ENCODE measurements at places on chromosomes 7 and 10.
A peak's percentile ranks its signal among the peaks of the same experiment; 100 is the strongest.

DNA sequence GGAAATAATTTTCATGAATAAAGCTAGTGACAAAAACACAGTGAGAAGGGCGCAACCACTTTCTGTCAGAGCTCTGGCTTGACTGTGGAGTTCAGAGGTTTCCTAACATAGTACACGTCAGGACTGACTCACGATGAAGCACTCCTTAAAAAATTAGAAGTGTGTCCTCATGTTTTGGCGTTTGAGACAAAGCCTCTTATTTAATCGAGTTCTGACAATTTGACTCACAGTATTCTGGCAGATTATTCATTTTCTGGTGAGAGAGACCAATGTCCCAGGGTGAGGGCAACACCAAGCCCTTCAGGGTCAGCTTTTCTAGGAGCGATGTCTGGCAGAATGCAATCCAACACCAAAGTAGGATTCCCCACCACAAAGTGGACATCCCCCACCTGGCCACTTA lies 108.7 kb downstream of the DIP2C start:
- DNase-seq: peak; percentile 89

- DNase-seq: no peak
These were observed 26.9 kb downstream of the BMPER start for GRCh38 chr7:33932221-33932620.

GRCh38 chr10:126732868-126733267 lies 62.4 kb upstream of the C10orf90 start:
- DNase-seq: no peak

GRCh38 chr7:52323202-52323746 lies 712.2 kb upstream of the POM121L12 start:
- no peak for DNase-seq

DNA sequence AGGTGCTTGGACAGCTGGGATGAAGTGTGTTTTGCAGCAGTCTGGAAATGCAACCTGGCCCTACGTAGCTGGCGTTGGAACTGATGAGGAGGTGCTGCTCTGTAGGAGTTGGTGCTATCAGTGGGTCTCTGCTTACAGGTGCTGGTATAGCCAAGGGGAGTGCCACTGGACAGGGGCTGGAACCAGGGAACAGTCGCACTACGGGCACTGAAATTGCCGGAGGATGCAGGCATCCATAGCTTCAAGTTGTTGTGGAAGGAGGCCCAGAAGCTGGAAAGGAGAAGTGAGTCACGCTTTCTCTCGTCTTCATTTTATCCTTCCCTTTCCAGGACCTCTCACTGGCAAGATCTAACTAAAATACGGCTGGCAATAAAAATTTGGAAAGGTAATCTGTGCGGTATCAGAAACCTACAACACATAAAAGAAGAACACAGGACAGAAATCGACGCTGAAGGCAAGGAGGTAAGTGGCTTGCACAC lies 25.8 kb downstream of the MACC1 start:
- no peak for DNase-seq

DNA sequence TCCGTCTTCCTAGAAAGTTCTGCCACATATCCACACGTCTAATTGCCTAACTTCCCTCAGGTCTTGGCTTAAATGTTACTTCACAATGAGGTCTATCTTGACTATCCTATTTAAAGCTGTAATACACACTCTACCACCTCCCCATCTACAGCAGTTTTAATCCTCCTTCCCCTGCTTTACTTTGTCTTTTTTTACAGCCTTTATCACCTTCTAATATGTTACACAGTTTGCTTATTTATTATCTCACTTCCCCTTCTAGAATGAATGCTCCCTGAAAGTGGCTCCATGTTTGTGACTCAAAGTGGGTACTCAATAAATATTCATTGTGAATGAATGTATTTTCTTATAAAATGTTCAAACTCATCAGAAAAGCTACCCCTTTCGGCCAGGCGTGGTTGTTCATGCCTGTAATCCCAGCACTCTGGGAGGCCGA lies 13.6 kb upstream of the MICU1 start:
- no peak for DNase-seq

DNA sequence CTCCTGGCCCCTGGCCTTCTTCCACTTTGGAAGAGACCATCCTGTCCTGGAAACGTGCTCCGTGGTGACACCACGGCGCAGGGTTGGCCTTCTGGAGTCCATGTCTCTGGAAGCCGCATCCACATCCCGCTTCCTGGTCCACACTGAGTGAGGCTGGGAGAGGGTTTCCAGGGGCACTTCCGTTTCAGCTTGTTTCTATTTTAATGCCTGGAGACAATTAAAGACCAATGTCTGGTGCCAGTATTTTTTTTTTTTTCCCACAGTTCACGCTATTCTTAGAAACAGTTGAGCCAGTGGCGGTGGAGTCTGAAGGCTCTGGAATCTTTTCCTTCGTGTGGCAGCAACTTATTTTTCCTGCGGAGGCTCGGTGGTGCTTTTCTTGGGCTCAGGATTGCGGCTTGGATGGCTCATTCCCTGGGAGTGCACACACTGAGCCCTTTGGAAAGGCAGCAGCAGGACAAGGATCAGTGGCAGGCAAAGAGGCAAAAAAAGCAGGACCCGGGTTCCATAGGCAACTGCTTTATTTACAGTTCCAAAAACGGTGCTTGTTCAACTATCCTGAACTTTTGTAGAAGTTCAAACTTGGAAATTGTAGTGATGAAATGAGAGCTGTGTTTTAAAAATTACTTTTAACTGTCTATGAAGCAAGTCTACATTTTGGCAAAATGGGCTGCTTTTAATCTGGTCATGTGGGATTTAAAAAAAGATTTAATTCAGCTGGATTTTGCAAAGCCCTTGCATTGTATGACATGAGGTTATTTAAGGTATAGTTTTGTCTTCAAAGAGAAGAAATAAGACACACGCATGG lies 202.8 kb downstream of the BAMBI start:
- no peak for DNase-seq

GRCh38 chr7:137354396-137354795 lies 10.9 kb upstream of the PTN start:
- DNase-seq: no peak

DNA sequence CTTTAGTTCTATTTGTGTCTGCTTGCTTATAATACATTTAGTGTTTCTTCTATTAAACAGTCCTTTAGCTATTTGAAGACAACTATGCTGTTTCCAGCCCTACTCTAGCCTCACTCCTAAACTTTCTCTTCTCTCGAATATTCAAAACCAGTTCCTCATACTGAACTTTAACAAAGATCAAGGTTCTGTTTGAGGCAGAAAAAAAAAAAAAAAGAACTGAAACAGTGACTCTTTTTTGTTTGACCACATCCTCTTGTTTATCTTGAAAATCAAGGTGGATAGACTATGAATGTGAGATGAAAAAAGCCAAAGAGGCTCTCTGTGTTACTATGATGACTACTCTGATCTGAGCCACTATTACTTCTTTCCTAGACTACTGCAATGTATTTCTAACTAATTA lies 154.3 kb downstream of the ZNF365 start:
- DNase-seq: no peak

- peak; percentile 76 for DNase-seq
These were observed 75.7 kb upstream of the CCDC71L start for GRCh38 chr7:106736508-106737201.

GRCh38 chr10:108443636-108444035 lies 1279.1 kb upstream of the SORCS1 start:
- DNase-seq: no peak

GRCh38 chr7:27424231-27424630 lies 181.6 kb downstream of the EVX1 start:
- no peak for DNase-seq

DNA sequence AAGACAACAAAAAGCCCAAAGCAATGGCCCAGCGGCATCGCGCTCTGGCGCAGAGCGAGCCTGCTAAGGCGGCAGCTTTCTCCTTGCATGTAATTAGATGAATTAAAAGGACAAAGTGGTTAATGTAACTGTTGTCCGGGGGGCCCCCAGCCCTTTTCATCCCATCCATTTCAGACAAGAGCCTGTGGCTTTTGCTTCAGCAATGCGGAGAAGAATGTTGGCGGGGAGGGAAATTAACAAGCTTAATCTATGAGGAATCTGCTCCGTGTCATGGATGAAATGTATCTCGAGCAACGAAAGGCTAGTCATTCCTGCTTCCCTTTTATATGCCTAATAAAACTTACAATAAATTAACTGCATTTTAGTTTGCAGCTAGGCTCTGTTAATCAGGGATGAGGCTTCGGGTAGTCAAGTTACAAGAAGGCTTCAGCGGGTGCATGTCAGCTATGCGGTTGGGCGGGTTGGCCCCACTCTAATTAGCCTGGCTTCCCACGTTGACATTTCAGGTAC lies 203.3 kb downstream of the BUB3 start:
- DNase-seq: no peak

DNA sequence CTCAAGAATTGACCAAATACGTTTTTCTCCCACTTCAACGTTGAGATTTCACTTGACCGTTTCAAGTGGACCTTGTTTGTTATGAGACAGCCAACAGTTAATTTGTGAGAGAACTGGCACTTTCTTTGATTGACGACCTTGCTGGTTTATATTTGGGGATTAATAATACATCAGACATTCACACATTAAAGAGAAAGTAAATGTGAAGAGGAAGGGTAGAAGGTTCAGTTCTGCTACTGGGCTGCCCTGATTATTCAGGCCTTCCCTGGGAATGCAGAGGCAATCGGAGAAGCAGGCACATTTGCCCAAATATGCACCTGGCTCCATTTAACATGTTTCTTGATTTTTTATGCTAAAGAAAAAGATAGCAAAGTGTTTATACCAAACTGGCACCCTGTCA lies 114.1 kb downstream of the POU6F2 start:
- no peak for DNase-seq

DNA sequence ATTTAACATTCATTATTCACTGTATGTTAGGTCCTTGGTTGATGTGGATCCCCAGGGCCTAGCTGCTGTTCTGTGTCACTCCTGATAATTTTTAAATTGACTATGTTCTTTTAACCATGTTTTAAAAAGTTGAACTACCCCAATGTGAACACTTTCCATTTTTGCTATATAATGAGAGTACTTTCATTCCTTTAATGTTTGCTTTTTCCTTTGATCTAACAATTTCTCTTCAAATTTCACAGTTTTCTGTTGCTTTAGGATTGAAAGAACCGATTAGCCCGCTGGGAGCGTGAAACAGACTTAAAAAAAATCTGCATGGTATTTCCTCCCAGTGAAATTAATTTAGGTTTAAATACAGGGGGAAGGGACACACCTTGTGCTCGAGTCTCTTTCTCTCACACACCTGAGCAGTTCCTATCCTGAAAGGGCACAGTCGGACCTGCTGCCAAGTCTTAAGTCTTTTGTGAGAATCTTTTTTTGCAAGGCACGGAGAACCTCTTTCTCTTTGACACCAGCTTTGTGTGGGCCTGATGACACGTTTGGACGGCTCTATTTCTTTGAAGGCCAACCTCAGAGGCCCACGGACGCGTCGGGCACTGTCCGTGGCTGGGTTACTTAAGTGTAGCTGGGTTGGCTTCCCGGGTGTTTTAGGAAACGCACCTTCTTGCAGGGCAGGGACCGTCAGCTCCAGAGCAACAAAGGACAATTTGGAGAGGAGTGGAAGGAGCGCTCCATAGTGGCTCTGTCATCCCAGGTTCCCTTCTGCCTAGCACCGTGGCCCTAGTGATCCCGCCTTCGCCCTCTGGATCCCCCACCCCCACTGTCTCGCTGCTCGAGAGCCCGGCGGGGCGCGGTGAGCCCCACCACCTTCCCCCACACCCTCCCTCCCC lies 1.0 kb upstream of the CHN2 start:
- DNase-seq: no peak

DNA sequence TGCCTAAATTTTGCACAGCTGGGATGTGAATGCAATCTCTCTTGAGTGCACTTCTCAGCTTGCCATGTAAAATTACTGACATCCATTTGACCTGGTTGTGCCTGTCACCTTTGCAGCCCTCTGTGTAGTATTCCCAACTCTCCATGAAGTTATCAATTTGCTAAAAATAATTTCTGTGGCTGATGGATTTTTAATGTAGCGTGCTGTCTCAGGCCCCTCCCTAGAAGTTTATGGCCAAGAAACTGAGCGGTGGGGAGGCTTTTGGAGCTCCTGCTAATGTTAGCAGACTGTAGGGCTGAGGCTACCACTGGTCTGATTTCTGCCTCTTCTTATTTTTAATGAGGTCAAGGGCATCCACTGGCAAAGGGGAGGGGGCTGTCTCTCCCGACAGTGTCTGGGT lies 577.0 kb upstream of the DPP6 start:
- DNase-seq: no peak

DNA sequence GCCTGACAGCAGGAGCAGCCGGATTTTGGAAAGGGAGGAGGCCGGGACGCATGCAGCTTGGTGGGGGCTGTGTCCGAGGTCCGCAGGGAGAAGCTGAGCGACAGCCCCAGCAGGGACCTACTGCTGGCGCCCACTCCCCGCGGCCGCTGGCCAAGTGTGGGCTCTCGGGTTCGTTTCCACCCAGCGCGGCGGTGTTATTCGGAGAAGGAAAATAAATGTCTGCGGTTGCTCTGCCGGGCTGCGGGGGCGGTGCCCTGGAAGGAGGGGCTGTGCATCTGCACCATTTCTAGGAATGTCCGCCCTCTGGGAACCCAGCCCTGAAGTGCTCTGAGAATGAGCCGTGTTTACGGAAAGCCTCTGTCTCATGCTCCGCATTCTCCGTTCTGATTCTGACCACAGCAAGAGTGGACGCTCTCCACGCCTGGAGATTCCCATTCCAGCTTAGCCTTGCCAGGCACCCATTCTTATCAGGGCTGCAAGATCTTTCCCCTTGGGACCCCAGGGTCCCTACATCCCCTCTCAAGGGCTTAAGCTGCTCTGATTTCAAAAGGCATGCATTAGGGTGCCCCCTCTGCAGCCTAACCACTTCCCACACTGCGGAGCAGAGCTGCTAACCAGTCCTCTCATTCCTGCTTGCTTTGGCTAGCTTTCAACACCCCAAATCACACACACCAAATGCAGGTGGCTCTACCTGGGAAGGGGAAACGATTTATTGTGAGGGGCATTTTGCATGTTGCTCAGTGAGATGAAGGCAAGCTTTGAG lies 256.6 kb upstream of the GLI3 start:
- no peak for DNase-seq
